Stimulated activated CD4-positive, alpha-beta T cell treated with anti-CD3 and anti-CD28 coated beads, Interleukin-15, amount 100 ng/mL, for 48 hours (primary cell): ENCODE measurements at places on chromosomes 4 and X.
A peak's percentile ranks its signal among the peaks of the same experiment; 100 is the strongest.

DNA sequence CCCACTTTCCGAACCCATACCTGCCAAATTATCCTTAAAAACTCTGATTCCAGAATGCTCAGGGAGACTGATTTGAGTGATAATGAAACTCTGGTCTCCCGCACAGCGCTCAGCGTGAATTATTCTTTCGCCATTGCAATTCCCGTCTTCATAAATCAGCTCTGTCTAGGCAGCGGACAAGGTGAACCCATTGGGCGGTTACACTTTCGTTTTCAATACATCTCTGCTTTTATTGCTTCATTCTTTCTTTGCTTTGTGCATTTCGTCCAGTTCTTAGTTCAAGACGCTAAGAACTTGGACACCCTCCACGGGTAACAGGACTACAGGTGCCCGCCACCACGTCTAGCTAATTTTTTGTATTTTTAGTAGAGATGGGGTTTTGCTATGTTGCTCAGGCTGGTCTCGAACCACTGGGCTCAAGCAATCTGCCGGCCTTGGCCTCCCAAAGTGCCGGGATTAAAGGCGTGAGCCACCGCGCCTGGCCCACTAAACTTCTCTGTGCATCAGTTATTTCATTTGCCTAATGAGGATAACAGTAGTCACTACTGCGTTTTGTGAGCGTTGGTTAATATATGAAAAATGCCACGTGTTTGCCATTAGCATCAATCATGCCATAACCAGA lies 936 bp upstream of the PGK1 start:
- DNase-seq, result no peak

DNA sequence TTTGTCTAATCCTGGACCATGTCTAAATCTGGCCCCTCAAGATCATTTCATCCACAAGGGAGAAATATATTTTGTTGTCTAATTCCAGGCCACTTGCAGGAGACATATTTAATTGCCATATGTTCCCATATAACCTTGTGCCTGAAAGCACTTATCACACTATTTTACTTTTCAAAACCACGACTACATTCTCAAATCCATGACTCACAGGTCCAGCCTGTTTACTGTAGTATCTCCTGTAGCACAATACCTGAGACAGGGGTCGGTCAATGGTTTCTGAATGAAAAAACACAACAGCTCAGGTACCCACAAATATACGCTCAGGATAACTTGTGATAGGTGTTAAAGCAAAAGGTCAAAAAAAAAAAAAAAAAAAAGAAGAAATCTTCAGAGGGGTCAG lies 60.9 kb downstream of the SEC24D start:
- DNase-seq, result no peak

- no peak for DNase-seq
Observed at GRCh38 chr4:185969657-185970056, 99.3 kb upstream of the TLR3 start.

DNA sequence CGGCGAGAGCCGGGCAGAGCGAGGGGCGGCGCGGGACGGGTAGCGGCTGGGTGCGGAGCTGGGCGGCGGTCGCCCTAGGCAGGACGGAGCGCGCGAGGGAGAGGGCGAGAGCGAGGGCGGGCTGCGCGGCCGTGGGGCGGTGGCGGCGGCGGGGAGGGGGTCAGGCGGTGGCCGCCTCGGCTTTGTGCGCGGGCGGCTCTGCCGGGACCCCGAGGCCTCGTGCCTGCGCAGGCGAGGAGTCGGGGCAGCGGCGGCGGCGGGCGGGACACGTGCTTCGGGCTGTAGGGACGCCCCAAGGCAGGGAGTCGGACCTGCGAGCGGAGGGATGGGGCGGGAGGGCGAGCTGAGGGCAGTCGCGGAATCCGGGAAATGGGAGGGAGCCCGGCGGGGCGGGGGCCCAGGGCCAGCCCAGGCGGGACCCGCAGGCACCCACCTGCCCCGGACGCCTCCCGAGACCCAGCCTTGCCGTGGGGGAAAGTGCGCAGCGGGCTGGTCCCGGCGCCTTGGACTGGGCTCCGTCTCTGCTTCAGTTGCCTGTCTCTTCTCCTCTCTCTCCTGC lies 465 bp downstream of the BMPR1B start:
- DNase-seq, result no peak

GRCh38 chr4:118082182-118082581 lies 47.9 kb downstream of the NDST3 start:
- no peak for DNase-seq

GRCh38 chr4:110900213-110900769 lies 277.4 kb upstream of the PITX2 start:
- no peak for DNase-seq

- DNase-seq, result no peak
Observed at GRCh38 chrX:41695426-41695825, 6.7 kb downstream of the GPR34 start.

GRCh38 chr4:113276464-113277170 lies 227.2 kb downstream of the ANK2 start:
- no peak for DNase-seq

DNA sequence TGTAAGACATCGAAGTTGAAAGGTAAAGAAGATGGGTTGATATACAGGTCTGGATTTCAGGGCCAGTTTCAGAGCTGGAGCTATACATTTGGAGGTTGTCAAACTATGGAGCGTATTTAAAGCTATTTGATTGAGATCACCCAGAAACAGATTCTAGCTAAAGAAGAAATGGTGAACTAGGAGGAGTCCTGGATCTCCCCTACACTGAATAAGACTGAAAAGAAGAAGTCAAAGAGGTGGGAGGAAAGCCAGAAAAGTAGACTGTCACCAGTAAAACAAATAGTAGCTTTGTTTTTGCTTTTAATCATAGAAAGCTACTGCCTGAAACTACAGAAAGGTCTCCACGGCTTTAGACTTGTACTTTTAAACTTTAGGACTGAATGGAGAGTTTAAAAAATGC lies 5.0 kb upstream of the NDP start:
- no peak for DNase-seq

GRCh38 chr4:7938609-7939376 lies 868 bp downstream of the AFAP1 start:
- DNase-seq, result no peak

GRCh38 chrX:10011261-10011931 lies 44.2 kb downstream of the CLDN34 start:
- no peak for DNase-seq

DNA sequence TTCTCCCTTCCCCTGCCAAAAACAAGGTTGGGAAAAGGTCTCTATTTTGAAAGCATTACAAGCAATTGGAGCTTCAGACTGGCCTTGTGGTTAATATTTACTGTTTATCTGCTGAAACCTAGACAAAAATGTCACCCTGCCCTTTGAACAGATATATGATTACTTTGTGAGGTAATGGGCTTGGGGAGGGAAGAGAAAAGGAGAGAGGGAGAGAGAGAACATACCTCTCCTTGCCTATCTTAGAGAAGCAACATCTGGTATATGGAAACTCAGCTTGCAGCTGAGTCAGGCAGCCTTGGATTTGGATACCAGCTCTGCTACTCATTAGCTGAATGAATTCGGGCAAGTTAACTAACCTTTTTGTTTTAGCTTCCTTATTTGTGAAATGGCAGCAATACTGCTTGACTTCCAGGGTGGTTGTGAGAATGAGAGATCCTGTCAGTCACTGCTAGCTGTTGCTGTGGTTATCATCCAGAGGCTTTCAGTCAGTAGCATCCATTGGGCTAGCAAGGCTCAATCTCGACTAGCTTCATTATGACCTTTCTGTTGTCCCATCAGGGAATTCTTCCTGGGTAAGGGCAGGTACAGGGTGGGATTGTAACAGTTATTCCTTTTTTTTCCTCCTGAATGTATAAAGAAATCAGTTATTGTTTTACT lies 41.1 kb downstream of the ZFX start:
- no peak for DNase-seq

DNA sequence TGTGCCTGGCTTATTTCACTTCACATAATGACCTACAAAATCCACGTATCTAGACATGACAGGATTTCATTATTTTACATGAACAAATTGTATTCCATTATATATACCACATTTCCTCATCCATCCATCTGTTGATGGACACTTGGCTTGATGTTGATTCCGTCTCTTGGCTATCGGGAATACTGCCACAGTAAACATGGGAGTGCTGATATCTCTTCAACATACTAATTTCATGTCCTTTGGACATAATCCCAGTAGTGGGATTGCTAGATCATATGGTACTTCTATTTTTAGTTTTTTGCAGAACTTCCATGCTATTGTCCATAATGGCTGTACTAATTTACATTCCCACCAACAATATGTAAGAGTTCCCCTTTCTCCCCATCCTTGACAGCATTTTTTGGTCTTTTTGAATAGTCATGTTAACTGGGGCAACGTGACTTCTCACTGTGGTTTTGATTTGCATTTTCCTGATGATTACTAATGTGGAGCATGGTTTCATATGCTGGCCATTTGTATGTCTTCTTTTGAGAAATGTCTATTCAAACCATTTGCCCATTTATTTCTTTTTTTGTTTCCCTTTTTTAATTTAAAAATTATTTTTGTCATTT lies 68.9 kb downstream of the HTRA3 start:
- DNase-seq, result no peak

GRCh38 chr4:14615671-14616070 lies 386.6 kb upstream of the CPEB2 start:
- no peak for DNase-seq

DNA sequence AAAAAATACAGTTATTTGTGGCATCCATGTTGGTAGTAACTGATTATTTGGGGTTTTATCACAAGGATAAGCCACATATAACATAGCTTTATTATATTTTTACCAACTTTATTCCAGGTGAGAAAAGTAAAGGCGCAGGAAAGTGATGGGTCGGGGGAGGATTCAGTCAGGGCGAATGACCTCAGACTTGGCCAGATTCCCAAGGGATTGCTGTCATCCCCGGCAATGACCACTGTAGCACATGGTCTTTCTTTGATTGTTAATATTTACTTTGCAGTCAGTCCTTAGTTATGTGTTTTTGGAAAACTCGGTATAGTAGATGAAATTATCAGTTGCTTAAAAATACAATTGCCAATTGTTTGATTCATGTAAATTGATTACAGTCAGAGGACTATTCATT lies 17.6 kb downstream of the GRIA3 start:
- no peak for DNase-seq

GRCh38 chr4:183260491-183261151 lies 59.5 kb downstream of the CLDN22 start:
- no peak for DNase-seq

- no peak for DNase-seq
Observed at GRCh38 chr4:80407246-80407645, 71.7 kb downstream of the CFAP299 start.

- DNase-seq, result no peak
Observed at GRCh38 chr4:61431131-61431530, 231.0 kb downstream of the ADGRL3 start.

DNA sequence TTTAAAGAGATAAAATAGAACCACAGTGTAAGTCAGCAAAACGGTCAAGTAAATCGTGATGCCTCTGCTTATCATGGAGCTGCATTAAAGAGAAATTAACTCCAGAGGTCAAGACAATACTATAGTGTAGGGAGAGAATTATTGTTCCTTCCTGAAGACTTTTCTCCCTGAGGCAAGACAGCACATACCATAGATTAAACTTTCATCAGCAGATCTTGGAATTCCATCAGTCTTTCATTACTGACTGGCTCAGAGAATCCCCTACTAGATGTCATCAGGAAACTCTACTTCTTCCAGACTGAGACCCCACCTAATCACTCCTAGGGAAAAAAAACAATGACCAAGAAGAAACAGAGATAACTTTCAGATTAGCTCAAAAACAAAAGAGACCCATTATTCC lies 131.3 kb downstream of the NSUN7 start:
- DNase-seq, result no peak

GRCh38 chr4:31442236-31442635 lies 722.1 kb downstream of the PCDH7 start:
- no peak for DNase-seq

GRCh38 chr4:110527156-110527555 lies 51.2 kb downstream of the ENPEP start:
- DNase-seq, result no peak

GRCh38 chrX:71103110-71103983 lies 3.2 kb downstream of the CXorf65 start:
- no peak for DNase-seq

- DNase-seq, result peak; percentile 39
Observed at GRCh38 chrX:131830400-131831184, 192.5 kb upstream of the STK26 start.

DNA sequence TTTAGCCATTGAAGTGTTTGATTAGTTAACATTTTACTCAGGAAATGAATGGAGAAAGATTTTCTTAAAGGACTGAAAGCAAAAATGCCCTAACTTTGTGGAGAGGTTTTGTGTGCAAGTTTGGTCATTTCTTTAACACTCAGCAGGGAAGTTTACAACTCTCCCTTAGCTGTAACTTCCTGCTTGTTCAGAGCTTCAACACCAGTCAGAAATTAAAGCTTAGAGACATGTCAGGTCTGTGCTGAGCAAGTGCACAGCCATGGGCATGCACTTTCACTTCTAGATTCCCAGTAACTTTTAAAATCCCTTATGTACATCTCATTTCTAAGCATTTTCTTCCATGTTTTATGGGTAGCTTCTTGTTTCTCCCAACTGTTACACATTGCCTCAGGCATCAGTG lies 326.0 kb downstream of the ACTRT1 start:
- DNase-seq, result no peak

DNA sequence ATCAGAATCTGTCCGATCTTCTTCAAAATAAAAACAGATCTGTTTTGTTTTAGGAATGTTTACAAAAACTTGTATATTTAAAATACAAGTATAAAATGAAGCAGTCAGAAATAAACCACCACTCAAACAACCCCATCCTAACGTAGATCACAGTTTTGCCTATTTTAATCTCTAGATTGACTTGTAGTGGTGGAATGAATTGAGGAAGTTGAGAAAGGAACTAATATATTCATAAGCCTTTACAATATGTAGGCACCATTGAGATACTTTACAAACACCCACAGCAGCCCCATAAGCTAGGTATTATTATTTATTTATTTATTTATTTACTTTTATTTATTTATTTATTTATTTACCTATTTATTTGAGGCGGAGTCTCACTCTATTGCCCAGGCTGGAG lies 52.3 kb upstream of the KLF3 start:
- DNase-seq, result no peak

DNA sequence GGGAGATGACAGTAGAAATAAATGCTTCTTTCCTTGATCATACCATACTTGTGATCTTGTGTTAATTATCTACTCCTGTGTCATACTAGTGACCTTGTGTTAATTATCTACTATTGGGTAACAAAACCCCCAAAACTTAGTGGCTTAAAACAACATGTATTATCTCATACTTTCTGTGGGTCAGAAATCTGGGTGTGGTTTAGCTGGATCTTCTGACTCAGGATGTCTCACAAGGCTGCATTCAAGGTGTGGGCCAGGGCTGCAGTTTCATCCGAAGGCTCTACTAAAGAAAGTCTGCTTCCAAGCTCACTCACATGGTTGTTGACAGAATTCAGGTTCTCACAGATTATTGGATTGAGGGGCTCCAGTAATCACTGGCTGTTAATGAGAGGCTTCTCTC lies 70.3 kb upstream of the NDP start:
- DNase-seq, result no peak

GRCh38 chr4:104722467-104722866 lies 227.8 kb upstream of the CXXC4 start:
- DNase-seq, result no peak
